ENCODE measurements at places on chromosomes 1 and 21.

DNA sequence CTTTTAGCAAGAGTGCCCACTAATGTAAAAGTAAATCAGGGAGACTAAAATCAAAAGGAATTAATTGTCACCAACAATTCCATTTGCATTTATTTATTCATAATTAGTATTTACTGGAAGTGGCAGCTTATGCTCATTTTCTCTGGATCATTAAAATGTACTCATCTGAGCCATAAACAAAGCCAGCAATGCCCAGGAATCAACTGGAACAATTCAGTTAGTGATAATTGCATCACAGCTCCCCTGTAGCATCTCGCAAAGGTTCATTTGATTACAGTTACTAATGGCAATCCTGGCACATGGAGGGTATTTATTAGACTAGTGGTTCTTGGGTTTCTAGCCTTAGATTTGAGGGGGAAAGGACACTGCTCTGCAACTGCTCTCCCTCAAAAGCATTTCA, 92.7 kb upstream of the C1orf21 start:
- no peak for DNase-seq

- no peak for DNase-seq
Observed at GRCh38 chr1:154574716-154575115, 7.1 kb downstream of the CHRNB2 start.

GRCh38 chr1:62309906-62310305, 9.3 kb downstream of the KANK4 start:
- no peak for DNase-seq

DNA sequence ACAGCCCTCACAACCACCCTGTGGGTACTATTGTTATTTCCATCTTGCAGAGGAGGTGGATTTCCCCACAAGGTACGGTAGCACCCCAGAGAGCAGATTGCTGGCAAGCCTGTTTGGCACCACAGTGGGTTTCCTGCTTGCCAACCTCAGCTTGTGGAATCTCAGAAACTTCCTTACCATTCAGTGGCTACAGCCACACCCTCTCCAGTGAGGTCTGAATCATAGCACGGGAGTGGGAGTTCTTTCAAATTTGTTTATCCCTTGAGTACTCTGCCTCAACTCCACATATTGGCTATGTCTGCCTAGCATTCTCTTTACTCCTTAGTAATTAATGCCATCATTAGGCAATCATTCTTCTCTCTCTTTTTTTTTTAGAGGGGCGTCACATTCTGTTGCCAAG, 162.1 kb downstream of the PTPRU start:
- no peak for DNase-seq

- DNase-seq = no peak
Observed at GRCh38 chr1:156844638-156845037, 14.3 kb downstream of the INSRR start.

Data from K562 (cell line).